Kasumi-1 (cell line): ENCODE measurements at places on chromosomes 11 and 22.

DNA sequence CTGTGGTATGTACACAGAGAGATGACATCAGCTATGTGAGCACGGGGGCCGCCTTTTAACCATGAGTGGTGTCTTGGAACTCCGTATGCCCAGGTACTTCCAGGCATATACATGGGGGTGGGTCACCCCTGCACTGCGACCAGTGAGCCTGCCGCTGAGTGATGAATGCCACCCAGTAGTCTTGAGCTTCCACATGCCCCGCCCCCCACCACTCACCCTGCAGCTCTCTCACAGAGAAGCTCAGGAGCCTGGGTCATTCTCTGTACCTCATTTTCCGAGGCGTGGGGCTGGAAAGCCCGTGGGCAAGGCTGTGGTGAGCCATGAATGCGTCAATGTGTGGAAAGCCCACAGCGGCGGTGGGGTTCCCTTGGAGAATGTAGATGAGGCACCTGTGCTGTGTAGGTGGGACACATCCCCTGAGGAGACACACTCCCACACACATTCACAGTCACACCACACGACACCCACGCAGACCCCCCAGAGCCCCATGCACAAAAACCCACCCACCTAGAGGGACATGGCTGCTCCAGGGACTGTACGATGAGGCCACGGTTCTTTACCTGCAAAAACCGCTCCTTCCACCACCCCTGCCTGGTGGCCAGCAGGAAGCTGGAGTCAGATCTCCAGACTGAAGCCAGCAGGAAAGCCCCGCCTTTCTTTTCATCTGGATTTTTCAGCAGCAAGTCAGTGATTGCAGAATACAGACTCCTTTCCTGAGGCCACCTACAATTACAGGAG lies 67.6 kb downstream of the PIWIL3 start:
- DNase-seq = no peak

GRCh38 chr11:130874955-130875531 lies 41.2 kb downstream of the SNX19 start:
- no peak for DNase-seq

DNA sequence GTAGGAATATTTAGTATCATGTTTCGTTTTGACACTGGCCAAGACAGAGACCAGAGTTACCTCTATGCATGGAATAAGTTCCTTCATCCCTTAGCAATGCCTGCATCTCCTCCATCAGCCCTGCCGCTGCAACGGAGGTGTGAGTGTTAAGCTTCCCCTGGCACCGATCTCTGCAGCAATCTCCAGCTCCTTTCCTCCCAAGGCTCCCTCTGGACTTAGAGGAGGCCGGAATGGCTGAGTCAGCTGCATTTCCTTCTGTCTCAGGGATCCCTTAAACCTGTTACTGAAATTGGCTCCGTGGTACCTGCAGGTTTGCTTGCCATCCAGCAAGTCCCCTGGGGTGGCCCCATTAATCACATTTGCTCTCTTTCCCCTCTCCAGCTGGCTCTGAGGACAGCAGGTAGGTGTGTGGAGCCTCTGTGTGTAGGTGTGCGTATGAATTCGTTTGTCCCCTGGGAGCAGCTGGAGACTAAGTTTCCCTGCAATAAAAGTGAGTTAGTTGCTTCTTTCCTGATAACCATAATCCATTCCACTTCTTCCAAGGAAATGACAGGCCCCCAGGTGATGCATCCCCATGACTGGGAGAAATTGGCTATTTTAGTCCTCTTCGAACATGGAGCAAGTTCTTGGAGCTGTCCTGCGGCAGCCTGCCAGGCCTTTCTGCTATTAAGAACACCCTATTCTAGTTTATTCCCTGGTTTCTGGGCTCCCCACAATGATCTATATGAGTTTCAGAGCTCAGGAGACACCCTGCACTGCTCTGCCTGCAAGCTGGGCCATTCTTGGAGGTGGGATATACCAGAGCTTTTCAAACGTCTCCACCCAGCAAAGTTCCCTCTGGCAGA lies 457.2 kb upstream of the CADM1 start:
- no peak for DNase-seq

DNA sequence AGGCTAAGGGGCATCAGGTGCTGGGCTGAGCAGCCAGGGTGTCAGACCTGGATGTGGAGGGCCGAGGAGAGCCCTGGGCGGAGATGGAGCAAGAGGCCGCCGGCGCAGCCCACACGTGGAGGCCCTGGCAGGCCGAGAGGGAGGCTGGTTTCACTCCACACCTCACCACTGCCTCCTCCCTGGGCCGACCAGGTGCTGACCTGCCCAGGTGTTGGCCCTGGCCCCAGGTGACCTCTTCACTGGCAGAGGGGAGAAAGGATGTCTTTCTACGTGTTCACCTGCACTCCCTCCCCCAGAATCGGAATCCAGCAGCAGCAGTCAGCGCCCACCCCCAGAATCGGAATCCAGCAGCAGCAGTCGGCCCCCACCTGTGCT lies 781 bp downstream of the ANO9 start:
- no peak for DNase-seq

DNA sequence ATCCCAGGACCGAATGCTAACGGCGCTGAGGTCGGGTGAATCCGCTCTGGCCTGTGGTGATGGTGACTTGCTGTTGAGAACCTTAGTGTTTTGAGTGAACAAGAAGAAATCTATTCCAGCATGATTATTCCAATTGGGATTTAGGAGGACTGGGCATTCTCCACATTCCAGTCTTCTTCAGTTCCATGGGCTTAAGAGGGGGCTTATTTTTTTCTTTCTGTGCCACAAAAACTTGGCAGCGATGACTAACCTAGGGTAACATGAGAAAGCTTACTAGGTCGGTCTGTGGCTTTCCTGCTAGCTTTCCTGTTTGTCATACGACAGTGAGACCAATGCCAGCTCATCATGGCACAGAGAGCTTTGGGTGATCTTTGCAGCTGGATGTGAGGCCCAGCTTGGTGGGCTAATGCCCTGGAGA lies 62.9 kb upstream of the ATXN10 start:
- peak; percentile 82 for DNase-seq

- DNase-seq = no peak
These were observed 268.2 kb downstream of the FAM181B start for GRCh38 chr11:82465481-82465880.

DNA sequence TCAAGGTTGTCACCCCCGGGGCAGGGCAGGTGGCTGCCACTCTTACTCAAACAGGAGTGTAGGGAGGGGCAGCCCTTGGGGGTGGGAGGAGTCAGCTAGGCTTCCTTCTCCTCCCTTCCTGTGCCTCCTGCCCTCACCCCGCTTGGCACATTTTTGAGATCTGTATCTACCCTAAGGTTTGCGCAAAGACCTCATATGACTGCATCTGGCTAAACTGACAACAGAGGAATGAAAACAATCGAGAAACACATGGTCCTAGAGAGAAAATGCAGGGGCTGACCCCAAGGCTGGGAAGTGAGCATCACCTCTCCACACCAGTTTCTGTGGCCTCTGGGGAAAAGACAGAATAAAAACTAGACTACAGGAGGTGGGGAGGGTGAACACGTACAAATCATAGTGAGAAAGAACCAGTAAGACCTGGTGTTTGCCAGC lies 28.1 kb downstream of the IGSF9B start:
- no peak for DNase-seq

GRCh38 chr11:121304759-121305158 lies 12.2 kb downstream of the SC5D start:
- no peak for DNase-seq

DNA sequence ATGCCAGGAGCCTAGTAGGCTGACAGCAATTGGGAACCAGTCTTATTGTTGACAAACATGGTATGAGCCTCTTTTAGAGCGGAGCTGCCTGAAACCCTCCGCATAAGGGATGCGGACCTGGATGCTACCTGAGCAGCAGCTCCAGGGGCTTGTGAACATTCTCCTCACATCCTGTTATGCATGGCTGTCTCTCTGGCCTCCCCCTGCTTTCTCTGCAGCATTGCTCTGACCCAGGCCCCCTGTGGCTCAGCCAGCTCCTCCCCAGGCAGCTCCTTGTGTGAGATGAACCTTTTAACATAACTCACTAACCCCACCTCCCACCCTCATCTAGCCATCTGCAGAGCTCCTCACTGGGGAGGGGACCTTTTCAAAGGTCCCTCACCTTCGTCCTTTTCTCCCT lies 6.0 kb downstream of the BMAL1 start:
- DNase-seq = no peak
